ENCODE measurements at places on chromosomes 16 and 17.
A peak's percentile ranks its signal among the peaks of the same experiment; 100 is the strongest.

DNA sequence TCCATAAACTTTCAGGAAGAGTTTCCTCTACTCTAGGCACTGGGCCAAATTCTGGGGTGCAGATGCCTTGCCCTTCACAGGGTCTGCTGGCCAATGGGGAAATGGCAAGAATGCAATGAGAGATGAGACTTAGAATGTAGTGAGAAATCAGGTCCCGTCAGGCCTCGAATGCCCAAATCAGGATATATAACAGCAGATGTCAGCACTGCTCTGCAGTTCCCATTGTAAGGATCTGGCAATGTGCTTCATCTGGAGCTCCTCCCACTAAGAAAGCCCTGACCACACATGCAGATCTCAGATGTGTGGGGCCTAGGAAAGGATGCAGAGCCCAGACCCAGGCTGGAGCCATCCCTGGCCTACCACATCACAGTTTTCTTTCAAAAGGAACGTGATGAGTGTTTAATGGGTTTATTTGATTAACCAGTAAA, 13.9 kb upstream of the LPCAT2 start:
- DNase-seq = peak; percentile 81

DNA sequence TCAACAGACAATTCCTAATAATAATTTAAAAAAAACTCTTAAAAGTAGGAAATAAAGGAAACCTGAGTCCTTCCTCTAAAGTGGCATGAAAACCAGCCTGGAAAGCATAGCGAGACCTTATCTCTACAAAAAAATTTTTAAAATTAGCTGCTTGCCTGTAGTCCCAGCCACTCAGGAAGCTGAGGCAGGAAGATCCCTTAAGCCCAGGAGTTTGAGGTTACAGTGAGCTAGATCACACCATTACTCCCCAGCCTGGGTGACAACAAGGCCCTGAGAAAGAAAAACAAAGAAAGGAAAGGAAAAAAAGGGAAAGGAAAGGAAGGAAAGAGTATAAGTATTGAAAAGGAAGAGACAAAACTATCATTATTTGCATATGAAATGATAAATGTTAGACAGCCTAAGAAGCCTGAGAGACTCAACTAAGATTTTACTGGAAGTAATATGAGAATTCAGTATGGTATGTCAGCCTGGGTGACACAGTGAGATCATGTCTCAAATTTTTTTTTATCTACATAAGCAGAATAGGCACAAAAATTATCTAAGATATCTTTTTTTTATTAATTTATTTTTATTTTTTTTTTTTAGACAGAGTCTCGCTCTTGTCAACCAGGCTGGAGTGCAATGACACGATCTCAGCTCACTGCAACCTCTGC, 113.0 kb downstream of the GOSR1 start:
- no peak for DNase-seq

DNA sequence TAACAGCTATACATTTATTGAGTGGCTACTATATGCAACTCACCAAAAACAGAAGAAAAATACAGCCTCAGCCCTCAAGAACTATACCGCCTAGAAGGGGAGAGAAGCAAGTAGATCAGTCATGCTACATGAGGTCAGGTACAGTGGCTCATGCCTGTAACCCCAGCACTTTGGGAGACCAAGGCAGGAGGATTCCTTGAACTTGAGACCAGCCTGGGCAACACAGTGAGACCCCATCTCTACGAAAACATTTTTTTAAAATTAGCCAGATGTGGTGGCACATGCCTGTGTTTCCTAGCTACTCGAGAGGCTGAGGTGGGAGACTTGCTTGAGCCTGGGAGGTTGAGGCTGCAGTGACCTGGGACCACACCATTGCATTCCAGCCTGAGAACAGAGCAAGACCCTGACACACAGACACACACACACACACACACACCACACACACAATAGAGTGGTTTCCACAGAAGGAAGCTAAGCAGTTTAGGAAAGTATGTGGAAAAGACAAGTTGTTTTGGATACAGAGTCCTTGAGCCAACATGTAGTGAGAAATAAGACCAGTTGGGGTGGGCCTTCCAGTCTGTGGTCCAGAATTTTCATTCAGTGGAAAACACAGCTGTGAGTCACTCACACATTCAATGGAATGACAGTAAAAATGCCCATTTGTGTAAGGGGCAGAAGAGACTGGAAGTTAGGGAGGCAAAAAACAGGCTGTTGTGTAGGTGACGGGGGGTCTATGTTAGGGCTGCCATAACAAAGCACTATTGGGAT, 10.7 kb upstream of the SNTB2 start:
- no peak for DNase-seq

- no peak for DNase-seq
Measured at GRCh38 chr17:67441052-67441895, 64.2 kb downstream of the PITPNC1 start.

DNA sequence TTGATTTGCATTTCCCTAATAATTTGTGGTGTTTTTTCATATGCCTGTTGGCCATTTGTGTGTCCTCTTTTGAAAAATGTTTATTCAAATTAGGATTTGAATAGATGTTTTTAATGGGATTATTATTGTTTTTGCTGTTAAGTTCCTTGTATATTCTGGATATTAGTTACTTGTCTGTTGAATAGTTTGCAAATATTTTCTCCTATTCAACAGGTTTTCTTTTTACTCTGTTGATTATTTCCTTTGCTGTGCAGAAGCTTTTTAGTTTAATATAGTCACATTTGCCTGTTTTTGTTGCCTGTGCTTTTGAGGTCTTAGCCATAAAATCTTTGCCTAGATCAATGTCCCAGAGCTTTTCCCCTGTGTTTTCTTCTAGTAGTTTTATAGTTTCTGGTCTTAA, 9.6 kb downstream of the GDE1 start:
- no peak for DNase-seq

DNA sequence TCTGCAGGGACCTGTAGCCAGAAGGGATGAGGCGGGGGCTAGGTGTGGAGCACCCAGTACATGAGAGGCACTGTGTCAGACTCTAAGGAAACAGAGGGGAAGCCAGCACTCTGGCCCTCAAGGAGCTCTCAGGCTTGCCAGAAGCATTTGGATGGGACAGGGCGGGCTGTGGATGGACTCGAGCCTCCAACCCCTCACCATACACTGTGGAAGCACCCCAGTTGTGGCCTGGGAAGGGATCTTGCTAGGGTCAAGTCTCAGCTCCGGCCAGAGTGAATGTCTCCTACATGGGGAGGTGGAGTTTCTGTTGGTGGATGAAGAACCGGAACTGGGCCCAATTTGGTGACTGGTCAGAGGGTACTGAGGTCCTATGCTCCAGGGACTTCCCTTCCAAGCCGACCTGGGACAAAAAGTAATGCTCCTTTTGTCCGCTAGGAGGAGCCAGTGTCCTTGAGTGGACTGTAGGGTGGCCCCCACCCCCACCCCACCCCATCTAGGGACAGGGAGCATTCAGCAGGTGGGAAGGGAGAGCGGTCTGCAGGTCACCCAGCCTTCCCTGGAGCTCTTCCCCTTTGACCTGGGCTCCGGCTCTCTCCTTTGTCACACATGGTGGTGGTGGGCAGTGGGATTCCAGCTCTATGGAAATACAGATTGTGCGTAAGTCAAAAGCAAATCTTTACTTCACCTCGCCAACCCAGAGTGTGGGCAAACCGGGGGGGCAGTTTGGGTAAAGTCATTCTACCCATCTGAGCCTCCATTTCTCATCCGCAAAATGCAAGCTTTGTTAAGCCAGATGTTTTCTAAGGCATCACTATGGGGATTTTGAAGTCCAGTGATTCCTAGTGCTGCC, 20.4 kb upstream of the PHB1 start:
- DNase-seq = peak; percentile 14

- DNase-seq = no peak
Measured at GRCh38 chr16:31861455-31861854, 12.2 kb upstream of the ZNF267 start.

GRCh38 chr17:19590912-19591551, 57.4 kb downstream of the SLC47A1 start:
- DNase-seq = no peak

GRCh38 chr17:2456475-2456874, 55.2 kb downstream of the METTL16 start:
- no peak for DNase-seq

GRCh38 chr16:83509316-83509715, 298.5 kb upstream of the HSBP1 start:
- DNase-seq = no peak

- no peak for DNase-seq
Measured at GRCh38 chr17:65677932-65678331, 116.5 kb upstream of the AXIN2 start.

GRCh38 chr17:66963909-66964771, at the start of gene CACNG4:
TSS of gene CACNG4 (plus strand) at chr17:66964707. CDS start at chr17:66964912, 205 bp downstream.
- no peak for DNase-seq

DNA sequence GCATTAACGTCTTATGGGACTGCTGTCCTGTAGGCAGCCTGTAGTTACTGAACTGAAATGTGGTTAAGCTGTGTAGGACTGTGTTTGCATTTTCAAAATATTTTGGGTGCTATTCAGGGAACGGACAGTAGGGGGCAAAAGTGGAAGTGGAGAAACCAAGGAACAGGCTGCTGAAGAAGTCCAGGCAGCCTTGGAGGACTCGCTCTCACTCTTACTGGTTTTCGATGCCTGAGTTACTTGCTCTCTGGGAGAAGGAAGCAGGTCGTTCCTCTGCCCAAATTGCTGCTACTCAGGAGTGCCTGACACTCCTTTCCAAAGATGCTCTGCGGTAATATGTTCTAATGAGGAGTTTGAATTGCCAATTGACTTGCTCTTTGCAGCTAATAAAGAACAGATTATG, 64.5 kb upstream of the RBFOX1 start:
- DNase-seq = no peak

DNA sequence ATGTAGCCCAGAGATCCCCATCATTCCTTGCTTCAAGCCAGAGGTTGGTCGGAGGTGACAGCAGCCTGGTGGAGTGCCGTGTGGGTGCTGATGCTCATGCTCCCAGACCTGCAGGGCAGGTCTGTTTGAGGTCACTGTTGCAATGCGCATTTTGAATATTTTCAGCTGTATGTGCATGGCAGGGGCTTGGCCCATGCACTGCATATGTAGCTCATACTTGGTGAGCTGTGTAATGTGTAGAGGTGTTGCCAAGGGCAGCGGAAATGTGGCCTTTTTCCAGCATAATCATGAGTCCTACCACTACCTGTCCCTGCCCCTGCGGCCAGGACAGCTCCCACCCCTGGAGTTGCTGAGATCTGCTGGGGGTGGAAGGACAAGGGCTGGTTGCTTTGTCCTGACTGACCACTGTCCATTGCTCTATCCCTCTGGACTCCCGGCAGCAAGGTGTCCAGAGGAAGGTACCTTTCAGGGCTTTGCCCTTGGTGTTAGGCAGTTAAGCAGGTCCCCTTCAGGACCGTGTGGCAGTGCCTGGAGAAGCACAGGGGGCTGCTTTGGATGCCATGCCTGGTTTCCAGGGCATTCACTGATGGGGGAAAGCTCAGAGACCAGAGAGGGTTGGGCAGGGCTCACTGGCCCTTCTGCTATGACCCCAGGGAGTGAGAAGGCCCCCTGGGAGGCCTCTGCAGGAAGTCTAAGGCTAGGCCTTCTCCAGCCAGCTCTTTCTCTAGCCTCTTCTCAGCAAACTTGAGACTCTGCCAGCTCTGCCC, 215.2 kb downstream of the NTN1 start:
- no peak for DNase-seq

- DNase-seq = peak; percentile 68
Measured at GRCh38 chr17:4945176-4945943, 3.0 kb downstream of the PFN1 start.

GRCh38 chr17:58204796-58205195, 12.3 kb downstream of the EPX start:
- no peak for DNase-seq

DNA sequence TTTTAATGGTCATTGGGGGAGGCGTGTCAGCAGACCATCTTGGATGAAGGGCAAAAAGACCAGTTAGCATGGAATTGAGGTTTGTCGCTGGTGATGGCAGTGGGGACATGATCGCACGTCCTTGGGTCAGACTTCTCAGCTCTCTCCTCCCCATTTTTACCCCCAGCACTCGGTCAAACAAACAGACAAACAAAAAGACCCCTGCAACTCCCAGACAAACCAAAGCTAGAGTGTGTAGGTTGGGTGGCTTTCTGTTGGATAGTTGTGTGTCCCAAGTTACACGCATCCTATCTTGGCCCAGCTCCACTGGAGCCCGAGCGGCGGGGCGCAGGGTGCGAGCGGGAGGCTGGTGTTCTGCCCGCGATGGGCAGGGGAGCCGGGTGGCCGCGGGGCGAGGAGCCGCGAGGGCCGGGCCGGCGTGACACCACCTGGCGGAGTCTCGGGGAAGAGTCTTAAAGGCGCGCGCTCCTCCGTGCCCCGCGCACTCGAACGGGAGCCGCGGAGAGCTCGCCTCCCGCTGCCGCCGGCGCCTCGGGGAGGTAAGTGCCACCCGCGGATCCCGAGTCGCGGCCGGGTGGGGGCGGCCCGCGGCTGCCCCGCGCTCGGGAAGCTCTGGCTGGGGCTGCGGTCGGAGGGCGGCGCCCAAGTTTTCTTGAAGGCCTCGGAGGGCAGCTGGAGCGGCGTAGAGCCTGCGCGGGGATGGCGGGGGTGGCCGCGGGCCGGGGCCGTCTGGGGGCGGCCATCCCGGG, 18.5 kb upstream of the NTN1 start:
- DNase-seq = no peak

- no peak for DNase-seq
Measured at GRCh38 chr16:56970934-56971767, 9.4 kb downstream of the CETP start.

DNA sequence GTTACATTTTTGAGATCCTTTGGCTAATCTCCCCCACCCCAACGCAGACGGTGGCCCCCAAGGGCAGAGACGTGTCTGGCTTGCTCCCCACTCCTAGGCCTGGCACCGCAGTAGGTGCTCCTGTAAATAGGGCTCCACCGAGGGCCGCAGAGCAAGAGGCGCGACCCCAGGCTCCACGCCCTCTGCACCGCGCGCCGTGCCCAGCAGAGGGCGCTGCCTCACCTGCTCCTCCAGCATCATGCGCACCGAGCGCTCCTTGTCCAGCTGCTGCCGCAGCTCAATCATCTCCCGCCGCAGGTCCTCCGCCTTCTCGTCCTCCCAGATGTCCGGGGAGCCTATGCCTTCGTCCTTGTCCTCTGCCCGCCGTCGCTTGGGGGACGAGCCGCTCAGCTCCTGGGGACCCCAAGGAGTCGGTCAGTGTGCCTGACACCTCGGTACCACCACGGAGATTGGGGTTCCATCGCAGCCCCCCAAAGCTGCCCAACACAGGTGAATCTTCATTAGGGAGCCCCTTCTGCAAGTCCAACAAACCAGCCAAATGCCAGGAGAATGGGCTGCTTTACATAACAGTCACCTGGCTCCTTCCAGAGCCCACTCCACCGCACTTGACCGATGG, 11.2 kb downstream of the TFAP4 start:
- DNase-seq = no peak

DNA sequence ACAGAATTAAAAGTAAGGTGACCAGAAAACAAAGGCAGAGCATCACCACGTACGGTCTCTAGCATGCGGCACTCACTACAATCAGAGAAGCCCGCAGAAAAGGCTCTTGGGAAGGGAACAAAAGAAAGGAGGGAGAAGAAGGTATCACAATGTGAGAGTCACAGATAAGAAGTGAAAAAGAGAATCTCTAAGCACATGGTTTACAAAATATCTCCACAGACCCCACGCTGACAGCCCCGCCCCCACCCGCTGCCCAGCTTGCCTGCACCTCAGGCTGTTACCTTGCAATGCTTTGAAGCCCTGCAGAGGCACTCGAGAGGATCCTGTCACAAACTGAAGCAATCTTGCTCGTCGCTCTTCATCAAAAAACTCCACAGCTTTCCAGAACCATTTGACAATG, 40.5 kb downstream of the CEP95 start:
- DNase-seq = no peak

GRCh38 chr17:48492401-48493298, 38.2 kb downstream of the HOXB1 start:
- no peak for DNase-seq

GRCh38 chr16:56480776-56481467, 29.6 kb downstream of the OGFOD1 start:
- DNase-seq = no peak
